Activated T-cell treated with anti-CD3 and anti-CD28 coated beads, Interleukin-2, amount 50 U/mL, for 24 hours (primary cell): ENCODE measurements at places on chromosomes 5 and 9.

GRCh38 chr9:106481013-106481609 lies 381.9 kb upstream of the ZNF462 start:
- no peaks in the 10 kb centered on the region for H3K27me3 ChIP-seq
- DNase-seq = no peak
- no peak overlapping the region for H3K27ac ChIP-seq
- no peaks in the 10 kb centered on the region for H3K4me1 ChIP-seq
- H3K4me3 ChIP-seq = no peak overlapping the region
- H3K36me3 ChIP-seq = no peaks in the 10 kb centered on the region

DNA sequence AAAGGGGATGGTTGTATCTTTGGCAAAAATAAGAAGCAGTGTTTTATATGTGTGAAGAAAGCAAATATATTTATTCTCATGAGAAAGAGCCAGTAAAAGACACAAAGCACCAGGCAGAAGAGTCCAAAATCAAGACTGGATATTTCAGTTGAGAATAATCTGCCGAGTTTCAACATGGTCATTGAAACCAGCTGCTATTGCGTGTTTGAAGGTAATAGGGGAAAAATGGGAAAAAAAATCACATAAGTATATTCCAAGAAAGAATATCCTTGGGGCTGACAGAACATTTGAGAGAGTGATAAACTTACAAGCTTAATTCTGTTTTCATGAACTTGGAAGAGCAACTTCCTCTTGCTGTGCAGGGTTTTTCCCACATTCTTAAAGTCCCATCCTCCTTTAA lies 79.9 kb downstream of the ISOC1 start:
- H3K4me3 ChIP-seq = no peak overlapping the region
- no peaks in the 10 kb centered on the region for H3K27me3 ChIP-seq
- H3K36me3 ChIP-seq = no peaks in the 10 kb centered on the region
- DNase-seq = no peak

DNA sequence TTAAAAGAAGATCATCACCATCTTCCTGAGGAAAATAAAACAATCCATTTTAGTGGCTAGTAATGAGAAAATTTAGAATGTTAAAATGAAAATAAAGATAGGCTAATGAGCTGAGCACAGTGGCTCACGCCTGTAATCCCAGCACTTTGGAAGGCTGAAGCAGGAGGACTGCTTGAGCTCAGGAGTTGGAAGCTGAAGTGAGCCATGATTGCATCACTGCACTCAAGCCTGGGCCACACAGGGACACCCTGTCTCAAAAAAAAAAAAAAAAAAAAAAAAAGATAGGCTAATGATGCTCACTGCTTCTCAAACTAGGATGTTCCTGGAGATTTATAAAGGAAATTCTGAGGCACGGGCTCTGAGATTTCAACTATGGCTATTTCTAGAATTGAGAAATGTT lies 50.3 kb downstream of the CPLANE1 start:
- no peak for DNase-seq
- peaks cover 25% of the 10 kb centered on the region for H3K4me1 ChIP-seq
- H3K36me3 ChIP-seq = peaks cover 21% of the 10 kb centered on the region
- no peak overlapping the region for H3K27ac ChIP-seq

DNA sequence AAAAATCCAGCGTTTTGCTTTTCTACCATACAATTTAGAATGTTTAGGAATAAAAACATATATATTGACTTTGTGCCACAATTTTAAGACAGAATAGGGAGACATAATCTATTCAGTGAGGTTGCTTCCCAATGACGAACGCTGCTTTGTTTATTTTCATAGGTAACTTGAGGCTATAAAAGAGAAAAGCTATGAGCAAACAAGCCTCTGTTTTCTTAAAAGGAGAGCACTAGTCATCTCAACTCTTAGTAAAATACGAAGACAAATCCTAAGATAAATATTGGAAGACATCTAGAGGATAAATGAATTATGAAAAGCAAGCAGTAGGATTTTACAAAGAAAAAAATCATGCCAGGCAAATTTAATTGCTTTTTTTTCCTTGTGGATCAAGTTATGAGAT lies 363.6 kb downstream of the ANXA1 start:
- H3K4me1 ChIP-seq = no peaks in the 10 kb centered on the region
- H3K4me3 ChIP-seq = no peak overlapping the region
- DNase-seq = no peak
- H3K27me3 ChIP-seq = no peaks in the 10 kb centered on the region

- peaks cover 16% of the 10 kb centered on the region for H3K36me3 ChIP-seq
- H3K27me3 ChIP-seq = no peaks in the 10 kb centered on the region
- peak overlapping the region; percentile 23 for H3K27ac ChIP-seq
- peaks cover 89% of the 10 kb centered on the region for H3K4me1 ChIP-seq
- H3K4me3 ChIP-seq = no peak overlapping the region
These were observed 41.8 kb downstream of the RAPGEF1 start for GRCh38 chr9:131697908-131698617.

GRCh38 chr9:121192959-121193640 lies 8.6 kb downstream of the RAB14 start:
- no peaks in the 10 kb centered on the region for H3K27me3 ChIP-seq
- H3K4me1 ChIP-seq = peaks cover 85% of the 10 kb centered on the region
- DNase-seq = no peak
- H3K36me3 ChIP-seq = peaks cover 42% of the 10 kb centered on the region
- no peak overlapping the region for H3K4me3 ChIP-seq

GRCh38 chr5:74167206-74167929 lies 473.2 kb downstream of the ENC1 start:
- no peak for DNase-seq
- peaks cover 7% of the 10 kb centered on the region for H3K27me3 ChIP-seq
- H3K4me1 ChIP-seq = no peaks in the 10 kb centered on the region
- H3K36me3 ChIP-seq = no peaks in the 10 kb centered on the region
- no peak overlapping the region for H3K4me3 ChIP-seq

- peak overlapping the region; percentile 96 for H3K27ac ChIP-seq
- no peak for DNase-seq
- peaks cover 93% of the 10 kb centered on the region for H3K4me1 ChIP-seq
- no peaks in the 10 kb centered on the region for H3K27me3 ChIP-seq
These were observed 10.2 kb downstream of the TNFAIP8 start for GRCh38 chr5:119365847-119366539.

- peaks cover 3% of the 10 kb centered on the region for H3K27me3 ChIP-seq
- no peak overlapping the region for H3K27ac ChIP-seq
- H3K4me1 ChIP-seq = peaks cover 12% of the 10 kb centered on the region
- H3K36me3 ChIP-seq = no peaks in the 10 kb centered on the region
- H3K4me3 ChIP-seq = no peak overlapping the region
- peak; percentile 47 for DNase-seq
These were observed 71.5 kb upstream of the RPS23 start for GRCh38 chr5:82349652-82350051.

GRCh38 chr9:128310461-128310860 lies 11.8 kb downstream of the TRUB2 start:
- DNase-seq = no peak
- no peak overlapping the region for H3K4me3 ChIP-seq
- H3K36me3 ChIP-seq = peaks cover 70% of the 10 kb centered on the region
- H3K27me3 ChIP-seq = no peaks in the 10 kb centered on the region
- H3K27ac ChIP-seq = no peak overlapping the region
- peaks cover 1% of the 10 kb centered on the region for H3K4me1 ChIP-seq

- no peaks in the 10 kb centered on the region for H3K27me3 ChIP-seq
- H3K27ac ChIP-seq = no peak overlapping the region
- H3K36me3 ChIP-seq = no peaks in the 10 kb centered on the region
- no peak for DNase-seq
- no peak overlapping the region for H3K4me3 ChIP-seq
These were observed 129.0 kb downstream of the PIK3R1 start for GRCh38 chr5:68344447-68345111.

DNA sequence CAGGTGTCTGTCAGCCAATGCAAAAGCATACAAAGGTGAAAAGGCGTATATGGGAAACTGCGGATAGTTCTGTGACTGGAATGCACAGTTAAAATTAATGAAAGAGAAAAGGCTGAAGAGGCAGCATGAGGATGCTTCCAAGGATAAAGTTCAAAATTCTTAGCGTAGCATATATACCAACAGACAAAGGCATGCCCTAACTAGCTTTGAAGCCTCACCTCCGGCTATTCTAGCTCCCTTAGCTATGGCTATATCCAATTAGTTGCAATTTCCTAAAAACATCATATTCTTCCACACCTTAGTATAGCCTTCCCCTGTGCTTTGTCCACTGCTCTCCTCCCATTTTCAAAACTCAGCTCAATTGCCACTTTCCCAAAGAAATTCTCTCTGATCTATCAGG lies 1.4 kb upstream of the DNAJA1 start:
- no peaks in the 10 kb centered on the region for H3K27me3 ChIP-seq
- no peak for DNase-seq
- H3K27ac ChIP-seq = peak overlapping the region; percentile 97
- H3K36me3 ChIP-seq = peaks cover 91% of the 10 kb centered on the region

DNA sequence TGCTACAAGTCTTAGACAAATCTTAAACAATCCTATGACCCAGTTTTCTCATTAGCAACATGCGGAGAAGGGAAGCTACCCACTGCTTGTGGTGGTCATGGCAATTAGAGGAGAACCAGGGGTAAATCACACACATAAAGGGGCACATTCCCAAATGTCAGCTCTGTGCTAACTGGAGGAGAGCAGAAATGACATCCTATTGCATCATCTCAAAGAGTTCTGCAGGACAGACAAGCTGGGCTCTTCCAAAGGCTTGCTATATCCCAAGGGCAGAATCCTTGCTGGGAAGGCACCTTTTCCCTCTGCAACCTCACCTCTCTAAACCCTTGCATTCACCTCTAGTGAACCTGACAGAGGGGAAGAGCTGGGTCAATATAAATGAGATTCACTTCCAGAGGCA lies 17.0 kb upstream of the WWC1 start:
- H3K27me3 ChIP-seq = peaks cover 30% of the 10 kb centered on the region
- H3K36me3 ChIP-seq = no peaks in the 10 kb centered on the region
- no peak overlapping the region for H3K4me3 ChIP-seq
- H3K4me1 ChIP-seq = peaks cover 16% of the 10 kb centered on the region
- no peak for DNase-seq
- no peak overlapping the region for H3K27ac ChIP-seq

DNA sequence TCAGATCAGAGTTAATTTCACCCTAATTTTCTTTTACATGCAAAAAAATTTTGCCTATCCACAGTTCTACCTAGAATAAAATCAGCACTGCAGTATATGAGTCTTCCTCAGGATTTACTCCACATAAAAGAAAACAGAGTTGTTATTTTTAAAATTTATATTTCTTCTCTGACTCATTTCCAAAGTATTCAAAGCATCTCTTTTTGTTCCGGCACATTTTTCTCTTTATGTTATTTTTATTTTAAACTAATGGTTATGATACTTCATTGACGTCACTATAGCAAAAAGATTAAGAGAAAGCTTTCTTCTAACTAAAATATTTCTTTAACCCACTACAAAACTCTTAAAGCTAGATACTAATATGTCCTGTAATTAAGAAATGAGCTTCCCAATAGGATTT lies 590.4 kb downstream of the PRELID2 start:
- H3K4me3 ChIP-seq = no peak overlapping the region
- H3K36me3 ChIP-seq = no peaks in the 10 kb centered on the region
- no peak for DNase-seq
- H3K27ac ChIP-seq = no peak overlapping the region
- no peaks in the 10 kb centered on the region for H3K27me3 ChIP-seq
- H3K4me1 ChIP-seq = no peaks in the 10 kb centered on the region

GRCh38 chr5:180690562-180690961 lies 41.2 kb upstream of the FLT4 start:
- H3K36me3 ChIP-seq = no peaks in the 10 kb centered on the region
- H3K27me3 ChIP-seq = no peaks in the 10 kb centered on the region
- no peak for DNase-seq
- no peak overlapping the region for H3K27ac ChIP-seq
- H3K4me3 ChIP-seq = no peak overlapping the region
